Activated T-helper 9 cell treated with anti-CD3 and anti-CD28 coated beads, Interleukin-2, amount 50 U/mL, for 16 hours (primary cell): ENCODE measurements at places on chromosomes 3 and 15.

DNA sequence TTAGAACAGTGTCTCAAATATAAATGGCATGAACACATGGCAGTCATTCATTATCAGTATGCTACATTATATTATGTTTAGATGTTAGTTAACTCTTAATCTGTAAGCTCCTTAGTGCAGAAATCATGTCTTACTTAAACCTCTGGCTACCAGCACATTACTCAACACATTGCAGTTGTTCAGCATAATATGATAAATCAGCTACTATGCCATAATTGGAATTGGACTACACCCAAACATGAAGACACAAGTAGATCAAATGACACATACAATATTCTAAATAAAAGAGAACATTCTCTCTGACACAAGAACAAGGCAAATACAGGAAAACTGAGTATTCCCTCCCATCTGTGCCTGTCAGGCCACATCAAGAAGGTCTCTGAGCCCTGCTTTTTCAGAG is 116.1 kb downstream of the PCCB start:
- no peak for DNase-seq

GRCh38 chr15:50778086-50778485 is 12.6 kb upstream of the SPPL2A start:
- DNase-seq, result no peak

- no peak for DNase-seq
Measured at GRCh38 chr3:58480309-58480708, 11.6 kb upstream of the KCTD6 start.

DNA sequence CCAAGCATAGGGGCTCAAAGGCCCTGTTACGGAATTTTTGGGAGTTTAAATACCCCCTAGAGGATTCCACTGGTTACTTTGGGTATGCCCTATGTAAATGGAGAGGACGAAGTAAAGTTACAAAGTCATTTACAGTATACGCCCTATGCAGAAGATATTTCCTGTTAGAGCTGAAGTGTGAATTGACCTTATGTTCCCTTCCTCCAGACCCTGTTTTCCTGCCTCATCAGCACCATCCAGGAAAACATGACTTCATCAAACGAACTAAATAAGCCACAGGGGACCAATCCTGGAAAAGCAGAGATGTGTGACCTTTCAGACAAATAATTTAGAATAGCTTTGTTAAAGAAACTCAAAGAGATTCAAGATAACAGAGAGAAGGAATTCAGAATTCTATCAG is 177.4 kb downstream of the SQOR start:
- DNase-seq, result no peak

DNA sequence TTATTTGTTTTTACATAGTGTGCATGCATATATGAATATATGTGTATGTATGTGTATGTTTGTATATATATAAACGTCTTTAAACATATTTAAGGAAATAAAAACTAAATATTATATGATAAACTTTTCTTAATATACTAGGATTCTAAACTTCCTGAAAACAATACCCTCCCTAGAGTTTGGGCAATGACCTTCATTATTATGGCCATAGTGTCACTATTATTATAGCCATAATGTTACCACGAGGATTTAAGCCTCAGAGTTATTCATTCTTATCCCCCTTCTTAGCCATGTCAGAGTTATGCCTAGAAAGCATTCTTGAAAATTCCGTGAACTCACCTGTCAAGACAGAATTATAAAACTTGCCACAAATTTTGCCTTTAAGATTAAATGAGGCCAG is 335.5 kb downstream of the ERC2 start:
- DNase-seq, result no peak

- no peak for DNase-seq
Measured at GRCh38 chr3:25897019-25897418, 107.1 kb downstream of the OXSM start.

DNA sequence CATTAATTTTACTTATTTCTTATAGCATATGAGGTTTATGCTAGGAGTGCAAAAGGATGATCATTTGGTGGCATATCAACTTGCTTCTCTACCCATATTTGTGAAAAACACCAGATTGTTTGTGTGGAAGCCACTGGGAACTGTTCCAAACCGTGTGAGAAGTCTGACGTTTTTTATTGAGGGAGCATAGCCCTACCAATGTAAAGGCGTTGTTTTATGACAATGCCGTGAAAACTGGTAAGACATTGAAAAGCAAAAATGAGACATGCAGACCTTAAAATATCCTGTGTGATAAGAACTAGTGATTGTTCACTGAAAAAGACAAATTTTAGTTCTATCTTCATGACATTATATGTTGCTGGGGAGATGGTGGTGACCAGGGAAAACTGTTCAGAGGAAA is 87.8 kb downstream of the CHL1 start:
- no peak for DNase-seq

DNA sequence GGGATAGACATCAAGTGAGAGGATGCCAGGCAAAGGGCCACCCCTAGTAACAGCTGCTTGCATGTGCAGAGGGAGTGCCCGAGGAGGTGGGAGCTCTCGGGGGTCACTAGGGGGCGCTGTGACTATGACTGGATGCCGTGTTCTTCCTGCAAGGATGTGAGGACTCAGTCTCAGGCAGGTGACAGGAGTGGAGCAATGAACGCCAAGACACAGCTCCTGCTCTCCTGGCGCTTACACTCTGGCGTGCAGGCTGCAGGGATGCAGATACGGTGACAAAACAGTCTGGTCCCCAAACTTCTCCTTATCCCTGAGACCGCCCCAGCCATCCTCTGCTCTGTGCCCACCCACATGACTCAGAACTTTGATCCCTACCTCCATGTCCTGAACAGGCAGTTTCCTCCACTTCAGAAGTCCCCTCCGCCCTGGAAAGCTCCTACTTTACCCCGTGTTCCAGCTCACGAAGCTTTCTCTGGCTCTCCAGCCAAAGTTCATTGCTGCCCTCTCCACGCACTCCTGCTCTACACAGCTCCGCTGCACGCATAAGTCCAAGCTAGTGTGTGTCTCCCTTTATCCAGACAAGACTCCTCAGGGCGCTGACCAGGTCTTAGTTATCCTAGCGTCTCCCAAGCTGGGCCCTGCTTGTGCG is 14.7 kb downstream of the RHOV start:
- peak; percentile 71 for DNase-seq

DNA sequence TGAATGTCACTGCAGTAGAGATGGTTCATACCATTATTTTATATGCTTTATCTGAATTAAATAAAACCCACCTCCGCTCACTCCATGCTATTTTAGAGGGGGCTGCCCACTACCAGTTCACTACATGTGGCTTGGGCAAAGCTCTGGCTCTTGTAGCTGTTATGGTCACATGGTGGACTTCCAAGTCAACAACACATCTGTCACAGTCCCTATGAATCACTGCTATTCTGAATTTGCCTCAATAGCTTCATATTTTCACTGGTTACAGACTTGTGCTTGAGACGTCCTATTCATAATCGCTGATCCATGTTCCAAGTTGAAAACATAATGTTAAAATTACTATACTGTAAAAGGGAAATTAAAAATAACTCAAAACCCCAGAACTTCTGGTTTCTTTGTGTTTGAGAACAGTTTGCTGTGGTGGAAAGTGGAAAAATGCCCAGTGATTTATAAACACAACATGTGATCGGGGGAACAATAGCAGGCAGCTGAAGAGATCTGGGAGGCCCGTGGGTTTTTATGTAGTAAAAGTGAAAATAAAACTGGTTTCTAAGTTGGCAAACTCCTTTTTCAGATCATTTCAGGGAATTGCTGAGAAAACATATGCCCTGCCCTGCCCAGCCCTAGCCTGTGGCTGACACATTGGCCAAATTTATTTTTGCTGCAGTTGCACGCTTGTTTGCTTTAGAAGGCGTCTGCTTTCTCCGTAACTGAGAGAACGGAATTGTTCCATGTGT is 128.8 kb upstream of the PRR23C start:
- no peak for DNase-seq

GRCh38 chr3:195140816-195141793 is 129.9 kb downstream of the XXYLT1 start:
- no peak for DNase-seq

DNA sequence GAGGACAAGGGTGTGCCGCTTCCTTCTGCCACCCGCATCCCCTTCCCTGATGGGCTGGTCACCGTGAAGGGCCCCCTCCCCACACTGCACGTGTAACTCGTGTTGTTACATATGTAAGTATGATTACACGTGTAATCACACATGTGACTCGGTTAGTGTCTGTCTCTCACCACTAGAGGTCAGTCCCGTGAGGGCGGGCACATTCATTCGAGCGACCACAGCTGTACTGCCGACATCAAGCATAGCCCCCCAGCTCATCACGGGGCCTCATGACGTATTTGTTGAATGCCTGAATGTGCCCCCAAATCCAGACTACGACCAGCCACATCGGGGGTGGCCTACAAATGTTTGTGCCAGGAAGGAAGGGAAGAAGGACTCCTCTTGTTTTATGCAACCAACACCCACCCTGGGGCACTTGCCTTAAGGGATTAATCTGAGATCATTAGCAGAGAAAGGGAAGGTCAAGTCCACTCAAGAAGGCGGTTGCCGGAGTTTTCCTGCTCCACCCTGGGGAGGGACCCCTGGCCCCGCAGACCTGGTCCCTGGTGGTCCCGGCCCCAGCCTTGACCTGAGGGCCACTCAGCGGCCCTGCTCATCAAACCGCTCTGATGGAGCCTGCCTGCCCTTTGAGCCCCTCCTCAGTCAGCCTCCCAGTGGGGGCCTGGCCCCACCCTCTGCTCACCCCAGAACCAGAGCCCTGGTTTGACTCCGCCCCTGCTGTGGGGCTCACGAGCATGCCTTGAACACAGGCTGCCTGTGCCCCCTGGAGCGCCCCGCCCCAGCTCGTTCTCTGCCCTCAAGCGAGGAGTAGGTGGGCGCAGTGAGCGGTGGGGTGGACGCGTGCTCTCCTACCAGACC is 52.8 kb downstream of the RGMA start:
- peak; percentile 28 for DNase-seq

DNA sequence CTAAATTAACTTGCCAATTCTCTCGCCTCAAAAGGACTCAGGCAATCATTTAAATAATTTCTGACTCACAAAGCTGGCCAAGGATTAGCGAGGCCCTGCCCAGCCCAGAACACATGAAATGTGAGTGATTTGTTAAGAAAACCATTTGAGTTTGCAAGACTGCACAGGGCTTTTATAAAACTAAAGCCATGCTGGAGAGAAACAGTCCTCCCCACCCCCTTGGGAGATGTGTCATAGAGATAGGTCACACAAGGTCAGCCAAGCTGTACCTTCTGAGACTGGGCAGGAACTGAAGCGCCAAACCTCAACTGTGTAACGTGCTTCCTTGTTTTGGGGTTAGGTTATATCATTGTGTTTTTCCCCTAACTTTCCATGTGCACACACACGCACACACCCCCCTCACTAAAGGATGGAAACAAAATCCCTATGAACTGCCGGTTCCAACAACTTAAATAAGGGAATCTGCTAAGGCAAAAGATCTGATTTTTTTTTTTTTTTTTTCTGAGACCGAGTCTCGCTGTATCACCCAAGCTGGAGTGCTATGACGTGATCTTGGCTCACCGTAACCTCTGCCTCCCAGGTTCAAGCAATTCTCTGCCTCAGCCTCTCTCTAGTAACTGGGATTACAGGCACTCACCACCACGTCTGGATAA is 8.1 kb downstream of the SPATA12 start:
- no peak for DNase-seq

- no peak for DNase-seq
Measured at GRCh38 chr3:11592445-11593298, 51.0 kb downstream of the VGLL4 start.

DNA sequence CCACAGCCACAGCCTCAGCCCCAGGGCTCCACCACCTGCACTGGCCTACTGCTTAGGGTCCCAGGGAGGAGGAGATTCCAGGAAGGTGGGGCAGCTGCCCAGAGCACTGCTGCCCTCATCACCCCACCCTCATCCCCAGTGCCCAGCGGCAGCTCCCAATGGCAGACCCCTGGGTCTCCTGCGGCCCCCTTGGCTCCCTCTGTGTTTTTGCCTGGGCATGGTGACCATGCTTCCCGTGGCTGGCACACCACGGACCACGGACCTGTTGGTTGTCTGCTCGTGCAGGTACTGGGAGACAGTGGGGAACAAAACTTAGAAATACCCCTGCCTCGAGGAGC is 2.7 kb downstream of the CHST13 start:
- DNase-seq, result no peak

DNA sequence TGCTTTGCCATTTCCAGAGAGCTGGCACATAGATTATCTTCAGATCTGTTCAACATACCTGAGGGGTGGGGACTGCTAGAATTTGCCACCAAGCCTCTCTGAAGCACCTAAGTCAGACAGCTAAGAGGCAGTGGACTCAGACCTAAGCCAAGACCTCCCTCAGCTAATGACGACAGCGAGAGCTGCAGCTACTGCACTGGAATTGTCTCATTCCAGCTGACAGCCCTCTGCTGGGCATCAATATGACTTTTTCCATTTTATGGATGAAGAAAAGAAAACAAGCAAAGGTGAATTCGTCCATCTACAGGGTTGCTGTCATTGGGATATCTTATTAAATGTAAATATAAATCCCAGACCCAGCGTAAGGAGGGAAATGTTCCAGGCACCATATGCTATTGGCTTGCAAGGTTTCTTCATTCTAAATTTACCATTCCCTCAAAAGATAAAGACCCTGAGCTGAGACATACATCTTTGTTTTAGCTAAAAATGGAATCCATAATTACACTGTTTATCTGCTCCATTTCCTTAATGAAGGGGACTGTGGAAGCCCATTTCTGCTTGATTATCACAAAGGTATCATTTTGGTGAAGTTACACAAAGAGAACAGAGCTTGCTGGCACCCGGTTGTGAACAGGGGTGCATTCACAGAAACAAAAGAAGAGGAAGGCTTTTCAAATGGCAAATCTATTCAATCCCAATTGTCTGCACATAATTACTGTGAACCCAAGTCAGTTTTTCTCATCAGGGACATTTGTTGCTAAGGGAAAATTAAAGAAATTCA is 85.5 kb upstream of the LRTM1 start:
- no peak for DNase-seq

DNA sequence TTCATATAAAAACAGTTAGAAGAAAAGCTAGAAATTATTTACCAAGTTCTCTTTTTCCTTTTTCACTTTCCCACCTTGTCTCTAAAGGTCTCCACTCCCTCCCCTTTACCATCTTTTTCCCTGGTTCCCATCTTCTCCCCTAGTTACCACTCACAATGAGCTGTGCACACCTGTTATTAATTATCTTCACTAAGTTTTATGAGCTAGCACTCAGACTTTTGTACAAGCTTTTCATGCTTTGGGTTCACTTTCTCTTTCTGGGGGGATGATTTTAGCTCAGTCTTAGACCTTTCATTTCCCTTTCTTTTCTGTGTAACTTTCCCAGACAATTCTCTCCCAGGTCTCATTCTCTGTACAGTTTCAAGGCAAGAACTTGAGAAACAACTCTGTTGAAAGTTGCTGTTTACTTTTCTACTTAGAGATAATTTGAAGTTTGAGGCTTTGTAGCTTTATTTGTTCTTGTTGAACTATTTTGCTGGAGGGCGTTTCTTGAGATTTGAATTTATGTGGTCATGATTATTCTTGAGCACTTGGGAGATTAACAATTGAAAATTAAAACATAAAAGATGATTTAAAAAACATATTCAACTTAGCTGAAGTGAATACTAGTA is 24.0 kb upstream of the AADAC start:
- no peak for DNase-seq
